ENCODE measurements at places on chromosomes 5 and 9. TPM values are rescaled to one million over a fixed set of nuclear protein-coding genes. Genes with fewer than 3 reads are reported as not detected.

IGFBPL1 gene
- total RNA-seq, result not detected

GRCh38 chr9:95516734-95517558 is at the start of gene PTCH1:
Gene PTCH1, minus strand, starts transcription at chr9:95516971.
- DNase-seq, result peak; percentile 89

- DNase-seq, result peak; percentile 55
Observed at GRCh38 chr9:33852216-33852826, 35.4 kb downstream of the UBE2R2 start.

PIK3R1 gene
- 148 TPM for total RNA-seq

CETN3 gene
- total RNA-seq, result 6.5 TPM

- no peak for DNase-seq
Observed at GRCh38 chr5:133613743-133614142, 1.4 kb upstream of the FSTL4 start.

RAI14 gene
- 29.0 TPM for total RNA-seq

MXD3 gene
- total RNA-seq, result 4.9 TPM

FAM163B gene
- total RNA-seq, result not detected

DNA sequence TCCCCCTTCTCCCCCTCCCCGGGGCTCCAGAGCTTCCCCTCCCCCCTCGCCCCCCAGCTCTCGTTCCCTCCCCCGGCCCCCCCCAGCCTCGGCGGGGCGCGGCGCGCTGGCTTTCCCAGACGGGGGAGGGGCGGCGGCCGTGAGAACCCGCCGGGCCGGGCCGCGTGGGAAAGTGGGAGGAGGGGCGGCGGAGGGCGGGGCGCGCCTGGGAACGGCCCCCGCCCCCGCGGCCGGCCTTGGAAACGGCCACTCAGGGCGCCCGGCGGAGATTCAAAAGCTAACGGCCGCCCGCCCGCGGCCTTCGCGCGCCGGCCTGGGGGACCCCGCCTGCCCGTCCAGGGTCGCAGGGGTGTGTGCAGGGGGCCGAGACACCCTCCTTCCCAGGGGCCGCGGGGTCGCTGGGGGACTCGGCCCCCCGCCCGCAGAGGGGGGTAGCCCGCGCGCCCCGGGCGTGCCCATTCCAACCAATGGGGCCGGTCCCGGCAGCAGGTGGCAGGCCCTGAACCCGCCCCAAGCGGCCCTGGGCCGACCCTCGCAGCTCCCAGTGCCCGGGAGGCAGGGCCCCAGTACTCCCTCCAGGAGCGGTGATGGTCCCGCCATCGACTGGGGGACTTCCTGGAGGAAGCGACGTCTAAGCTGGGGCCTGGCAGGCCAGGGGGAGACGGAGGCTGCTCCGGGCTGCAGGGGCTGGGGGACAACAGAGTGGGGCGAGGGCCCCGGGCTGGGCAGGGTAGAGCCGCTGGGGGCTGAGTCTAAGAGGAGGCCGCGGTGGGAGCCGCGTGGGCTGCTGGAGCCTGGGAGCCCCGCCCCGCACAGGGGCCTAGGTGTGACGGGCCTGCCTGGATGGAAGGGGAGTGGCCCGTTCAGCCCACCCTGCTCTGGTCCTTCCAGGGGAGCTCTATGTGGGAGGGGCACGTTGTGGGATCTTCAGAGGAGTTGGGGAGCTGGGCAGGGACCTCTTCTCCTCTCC is 14.2 kb upstream of the NRARP start:
- DNase-seq, result peak; percentile 16

GRCh38 chr9:125759764-125760129 is 12.6 kb downstream of the PBX3 start:
- DNase-seq, result no peak

DNA sequence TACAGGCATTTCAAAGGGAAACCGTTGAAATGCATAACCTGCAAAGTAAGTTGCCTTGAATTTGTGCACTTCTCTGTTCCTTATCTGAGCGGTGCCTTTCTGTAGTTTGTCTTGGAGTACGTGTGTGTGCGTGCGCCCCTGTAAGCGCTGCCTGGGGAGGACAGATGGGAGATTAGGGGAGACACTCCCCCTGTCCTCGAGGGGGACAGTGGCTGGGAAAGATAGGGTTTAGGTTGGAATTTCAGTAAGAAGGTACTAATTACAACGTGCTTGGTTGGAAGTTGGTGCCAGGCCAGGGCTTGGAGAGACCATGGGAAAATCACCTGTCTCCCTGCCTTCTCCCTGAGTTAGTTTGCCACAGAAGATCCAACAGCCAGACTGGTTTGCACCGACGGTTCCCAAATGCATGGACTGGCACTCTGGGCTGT is 73.2 kb downstream of the PIK3R1 start:
- DNase-seq, result no peak

- no peak for DNase-seq
Observed at GRCh38 chr9:19630760-19631159, 158.1 kb downstream of the SLC24A2 start.

GRCh38 chr5:35185518-35185917 is 44.8 kb downstream of the PRLR start:
- DNase-seq, result no peak

DNA sequence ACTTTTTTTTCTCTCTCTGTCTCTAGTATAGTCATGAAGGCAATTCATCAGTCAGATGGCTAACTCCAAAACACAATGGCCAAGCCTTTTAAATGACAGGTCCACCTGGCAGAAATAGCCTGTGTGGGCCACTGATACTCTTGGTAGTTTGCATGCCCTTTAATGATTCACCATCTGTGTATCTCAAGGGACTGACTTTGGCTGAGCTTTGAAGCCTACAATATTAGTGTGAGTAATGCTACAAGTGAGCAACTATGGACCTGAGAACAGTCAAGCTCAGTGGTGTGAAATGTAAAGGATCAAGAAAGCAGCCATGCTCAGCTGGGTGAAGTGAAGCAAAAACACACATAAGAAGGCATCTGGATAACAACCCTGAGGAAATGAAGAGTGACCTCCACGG is 506.9 kb downstream of the TLE1 start:
- DNase-seq, result no peak

ADRA1B gene
- total RNA-seq, result 0.30 TPM

PCDHB15 gene
- 1.1 TPM for total RNA-seq

- no peak for DNase-seq
Observed at GRCh38 chr9:93536874-93537273, 39.5 kb upstream of the PHF2 start.

DNA sequence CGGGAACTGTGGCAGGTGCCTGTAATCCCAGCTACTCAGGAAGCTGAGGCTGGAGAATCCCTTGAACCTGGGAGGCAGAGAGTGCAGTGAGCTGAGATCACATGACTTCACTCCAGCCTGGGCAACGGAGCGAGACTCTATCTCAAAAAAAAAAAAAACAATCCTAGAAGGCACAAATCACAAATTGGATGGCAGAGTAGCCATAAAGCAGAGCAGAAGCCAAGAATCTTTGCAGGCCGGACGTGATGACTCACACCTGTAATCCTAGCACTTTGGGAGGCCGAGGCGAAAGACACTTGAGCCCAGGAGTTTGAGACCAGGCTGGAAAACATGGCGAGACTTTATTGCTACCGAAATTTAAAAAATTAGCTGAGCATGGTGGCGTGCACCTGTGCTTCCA is 9.2 kb upstream of the FUBP3 start:
- DNase-seq, result no peak

DNA sequence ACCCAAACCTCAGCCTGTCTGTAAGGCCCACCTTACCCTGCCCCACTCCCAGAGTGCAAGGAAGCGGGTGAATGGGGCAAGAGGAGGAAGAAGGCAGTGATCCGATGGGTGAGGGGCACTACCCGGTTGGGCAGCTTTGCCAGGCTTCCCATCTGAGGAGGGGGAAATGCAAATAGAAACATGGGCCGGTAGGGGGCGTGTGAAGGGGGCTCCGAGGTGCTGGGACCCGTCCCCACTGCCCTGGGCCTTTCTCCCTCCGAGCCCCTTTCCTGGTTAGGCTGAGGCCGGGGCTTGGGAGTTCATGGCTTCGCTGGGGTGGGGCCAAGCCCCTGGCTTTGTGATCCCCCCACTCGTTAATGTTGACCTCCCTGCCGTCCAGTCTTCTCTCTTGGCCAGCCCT is 23.6 kb upstream of the MYORG start:
- DNase-seq, result no peak

FTMT gene
- total RNA-seq, result not detected

DNA sequence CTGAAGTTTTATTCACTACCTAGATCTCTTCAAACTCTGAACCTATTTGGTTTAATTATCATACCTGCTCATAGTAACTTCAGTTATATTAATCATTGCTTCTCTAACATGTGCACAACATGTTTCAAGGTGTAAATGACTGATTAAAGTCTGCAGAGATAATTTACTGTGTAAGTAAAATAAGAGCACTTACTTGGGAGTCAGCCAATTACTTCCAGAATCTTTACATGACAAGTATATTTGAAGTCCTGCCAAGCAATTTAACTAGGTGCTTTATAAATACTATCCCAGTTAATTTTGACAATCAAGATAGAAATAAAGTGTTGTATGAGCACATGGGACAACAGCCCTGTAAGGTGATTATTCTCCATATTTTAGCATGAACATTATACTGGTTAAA is 109.9 kb downstream of the RFX3 start:
- no peak for DNase-seq

INSL4 gene
- not detected for total RNA-seq

TSSK1B gene
- total RNA-seq, result 0.11 TPM
